ENCODE measurements at places on chromosomes 12 and 14.

DNA sequence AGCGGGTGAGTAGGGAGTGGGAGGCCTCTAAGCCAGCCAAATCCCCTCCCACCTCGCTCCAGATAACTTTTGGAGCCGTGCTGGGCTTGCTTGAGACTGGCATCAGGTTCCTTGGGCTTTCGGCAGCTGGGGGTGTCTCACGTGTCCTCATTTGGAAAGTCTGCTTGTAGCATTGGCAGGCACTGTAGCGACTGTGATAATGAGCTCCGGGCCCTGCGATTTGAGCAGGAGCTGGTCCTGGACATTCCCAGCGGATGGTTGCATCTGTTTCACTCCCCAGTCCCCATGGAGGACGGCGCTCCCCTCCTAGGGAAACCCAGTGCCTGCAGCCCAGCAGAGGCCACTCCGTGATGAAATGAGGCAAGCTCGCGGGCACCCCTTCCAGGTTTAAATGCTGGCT is 49.4 kb downstream of the DGLUCY start:
- DNase-seq = no peak

DNA sequence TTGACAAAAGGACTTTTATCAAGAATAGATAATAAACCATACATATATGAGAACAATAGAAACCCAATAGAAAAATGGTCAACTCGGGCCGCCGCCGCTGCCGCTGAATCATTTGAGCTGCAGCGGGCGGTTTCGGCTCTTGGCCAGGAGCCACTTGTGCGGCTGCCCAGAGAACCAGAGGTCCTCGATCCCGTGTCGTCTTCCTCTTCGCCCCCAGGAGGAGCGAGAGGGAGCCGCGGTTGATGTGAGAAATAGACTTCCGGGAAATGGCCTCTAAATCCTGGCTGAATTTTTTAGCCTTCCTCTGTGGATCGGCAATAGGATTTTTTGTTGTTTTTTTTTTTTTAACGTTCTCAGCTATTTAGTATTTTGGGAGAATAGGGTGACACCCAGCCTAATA is 44.8 kb downstream of the CPSF6 start:
- no peak for DNase-seq

GRCh38 chr12:49946497-49946896 is 4.0 kb upstream of the AQP2 start:
- DNase-seq = no peak

- no peak for DNase-seq
Observed at GRCh38 chr14:39372656-39373055, 59.6 kb downstream of the FBXO33 start.

DNA sequence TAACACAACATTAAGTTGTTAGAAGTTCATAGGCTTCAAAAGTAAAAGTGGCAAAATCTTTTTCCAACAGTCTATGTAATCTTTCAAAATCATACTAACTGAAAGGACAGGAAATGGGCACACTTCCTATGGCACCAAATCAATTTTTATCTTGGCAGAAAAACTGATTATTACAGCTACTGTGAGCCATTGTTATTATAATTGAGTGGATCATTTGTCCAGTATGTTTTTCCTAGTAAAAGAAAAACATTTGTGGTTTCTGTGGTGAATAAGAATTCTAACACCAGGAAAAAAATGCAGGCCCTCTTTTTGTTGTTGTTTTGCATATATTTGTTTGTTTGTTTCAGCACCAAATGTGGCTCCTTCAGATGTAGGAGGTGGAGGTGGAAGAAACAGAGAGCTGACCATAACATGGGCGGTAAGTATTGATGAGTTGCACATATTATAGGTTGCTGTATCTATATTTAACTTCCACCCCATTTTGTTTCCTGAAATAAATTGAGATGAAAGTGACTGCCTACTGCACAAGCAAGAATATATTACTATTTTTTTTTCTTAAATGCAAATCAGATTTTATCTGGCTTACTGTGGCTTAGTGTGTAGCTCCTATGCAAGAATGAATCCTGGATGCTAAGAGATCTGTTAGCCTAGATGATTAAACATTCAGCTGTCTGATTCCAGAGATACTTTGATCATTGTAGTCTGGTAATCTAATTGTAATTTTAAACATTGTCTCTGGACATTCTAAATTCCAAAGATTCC is 174.1 kb upstream of the PDZRN4 start:
- no peak for DNase-seq

GRCh38 chr12:77888611-77889010 is 57.9 kb downstream of the NAV3 start:
- DNase-seq = no peak

GRCh38 chr12:110102255-110102654 is 21.9 kb upstream of the IFT81 start:
- DNase-seq = peak; percentile 21

DNA sequence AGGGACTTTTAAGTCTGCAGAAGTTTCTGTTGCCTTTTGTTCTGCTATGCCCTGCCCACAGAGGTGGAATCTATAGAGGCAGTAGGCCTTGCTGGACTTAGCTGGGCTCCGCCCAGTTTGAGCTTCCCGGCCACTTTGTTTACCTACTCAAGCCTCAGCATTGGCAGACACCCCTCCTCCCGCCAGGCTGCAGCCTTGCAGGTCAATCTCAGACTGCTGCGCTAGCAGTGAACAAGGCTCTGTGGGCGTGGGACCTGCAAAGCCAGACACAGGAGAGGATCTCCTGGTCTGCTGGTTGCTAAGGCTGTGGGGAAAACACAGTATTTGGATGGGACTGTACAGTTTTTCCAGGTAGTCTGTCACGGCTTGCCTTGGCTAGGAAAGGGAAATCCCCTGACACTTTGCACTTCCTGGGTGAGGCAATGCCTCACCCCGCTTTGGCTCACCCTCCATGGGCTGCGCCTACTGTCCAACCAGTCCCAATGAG is 43.7 kb downstream of the CCDC59 start:
- no peak for DNase-seq

DNA sequence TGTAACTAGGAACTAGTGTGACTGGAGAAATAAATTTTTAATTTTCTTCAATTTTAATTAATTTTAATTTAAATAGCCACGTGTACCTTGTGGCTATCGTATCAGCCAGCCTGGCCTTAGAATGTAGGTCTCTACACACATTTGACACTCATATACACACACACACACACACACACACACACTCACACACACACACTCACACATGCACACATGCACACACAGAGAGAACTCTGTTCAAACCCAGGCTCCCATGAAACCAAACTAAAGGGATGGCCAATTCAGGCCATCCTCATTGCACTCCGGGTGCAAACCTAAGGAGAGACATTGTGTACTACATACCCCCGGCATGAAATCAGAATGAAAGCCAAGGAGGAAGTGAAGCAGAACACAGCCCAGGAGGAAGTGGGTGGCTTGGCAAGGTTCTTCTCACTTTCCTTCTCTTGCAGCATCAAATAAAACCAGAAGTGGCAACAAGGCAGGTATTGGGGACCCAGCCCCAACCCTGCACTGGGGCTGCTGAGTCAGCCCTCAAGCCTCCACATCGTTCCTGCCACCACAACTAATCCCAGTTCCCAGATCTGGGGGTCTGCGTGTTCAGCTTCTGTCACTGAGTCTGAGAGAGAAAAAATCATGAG is 26.2 kb upstream of the CHPT1 start:
- no peak for DNase-seq

- no peak for DNase-seq
Observed at GRCh38 chr12:89273525-89273924, 78.8 kb downstream of the DUSP6 start.

- no peak for DNase-seq
Observed at GRCh38 chr12:20398686-20399085, 30.3 kb downstream of the PDE3A start.

- no peak for DNase-seq
Observed at GRCh38 chr12:82745807-82746206, 59.1 kb downstream of the TMTC2 start.

DNA sequence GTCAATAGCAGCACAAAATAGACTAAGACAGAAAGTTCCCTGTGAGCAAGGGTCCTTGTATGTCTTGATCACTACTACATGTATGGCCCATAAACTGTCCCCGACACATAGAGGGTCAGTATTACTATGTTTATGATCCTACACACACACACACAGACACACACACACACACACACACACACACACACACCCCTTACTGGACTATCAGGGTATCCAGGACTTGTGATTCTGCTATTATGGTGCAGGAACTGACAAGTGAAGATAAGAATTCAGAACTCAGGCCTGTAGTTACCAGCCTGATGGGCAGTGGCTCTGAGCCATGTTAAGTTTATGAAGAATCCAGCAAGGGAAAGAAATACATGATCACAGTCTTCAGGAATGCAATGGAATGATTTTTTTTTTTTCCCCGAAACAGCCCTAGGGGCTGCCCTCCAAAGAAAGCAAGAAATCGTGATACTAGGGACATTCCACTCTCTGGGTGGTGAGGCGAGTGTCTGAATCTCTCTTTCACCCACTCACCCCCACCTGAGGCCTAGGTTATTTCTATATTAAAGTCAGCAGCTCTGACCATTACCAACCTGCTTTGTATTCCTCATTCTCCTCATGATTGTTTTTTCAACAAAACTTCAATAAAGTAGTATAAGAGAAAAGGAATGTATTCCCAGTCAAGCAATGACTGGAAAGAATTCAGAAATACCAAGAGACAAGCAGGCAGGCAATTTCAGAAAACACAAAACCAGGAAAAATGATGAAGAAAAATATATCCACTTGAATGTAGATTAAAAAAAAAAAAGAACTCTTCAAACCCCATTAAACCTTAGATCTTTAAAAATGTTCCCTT is 105.8 kb downstream of the AVPR1A start:
- DNase-seq = no peak

GRCh38 chr12:56530390-56531055 is 8.9 kb downstream of the RBMS2 start:
- DNase-seq = no peak

- DNase-seq = no peak
Observed at GRCh38 chr12:6641131-6641530, 5.4 kb upstream of the LPAR5 start.

DNA sequence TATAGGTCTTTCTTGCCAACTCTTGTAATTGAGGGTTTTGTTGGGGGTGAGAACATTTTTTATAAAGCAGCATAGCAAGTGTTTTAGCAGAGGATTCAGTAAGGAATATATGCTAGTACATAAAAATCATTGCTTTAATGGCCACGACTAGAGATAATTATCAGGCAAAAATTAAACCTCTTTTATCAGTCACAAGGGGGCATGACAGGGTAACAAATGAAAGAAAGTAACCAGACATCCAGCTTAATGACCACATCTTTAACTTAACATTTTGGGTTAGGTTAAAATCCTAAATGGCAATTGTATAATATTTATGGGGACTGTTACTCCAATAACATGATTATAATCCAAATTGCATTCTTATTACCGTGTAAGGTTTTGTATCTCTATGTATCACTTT is 119.6 kb downstream of the LRRIQ1 start:
- DNase-seq = no peak

All from activated T-cell treated with anti-CD3 and anti-CD28 coated beads for 24 hours (primary cell).